ENCODE measurements at places on chromosomes 1 and 21.

DNA sequence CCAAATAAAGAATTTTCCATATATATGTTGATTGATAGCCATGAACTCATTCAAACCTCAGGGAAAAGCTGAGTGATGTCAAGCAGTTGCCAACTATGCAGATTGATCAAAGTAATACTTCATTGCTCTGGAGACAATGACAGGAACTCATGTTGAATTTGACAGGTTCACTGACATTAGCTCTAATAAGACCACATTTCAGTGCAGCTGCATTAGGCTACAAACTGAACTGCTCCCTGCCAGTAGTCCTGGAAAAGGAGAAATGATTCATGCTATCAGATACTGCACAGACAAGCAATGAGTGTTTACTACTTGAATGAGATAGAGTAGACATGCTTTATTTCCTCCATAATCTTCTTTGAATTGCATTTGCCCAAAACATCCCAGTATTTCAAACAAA lies 948.4 kb downstream of the MRPL39 start:
- DNase-seq, result no peak

- DNase-seq, result no peak
These were observed 212.2 kb downstream of the LYPLAL1 start for GRCh38 chr1:219385787-219386427.

DNA sequence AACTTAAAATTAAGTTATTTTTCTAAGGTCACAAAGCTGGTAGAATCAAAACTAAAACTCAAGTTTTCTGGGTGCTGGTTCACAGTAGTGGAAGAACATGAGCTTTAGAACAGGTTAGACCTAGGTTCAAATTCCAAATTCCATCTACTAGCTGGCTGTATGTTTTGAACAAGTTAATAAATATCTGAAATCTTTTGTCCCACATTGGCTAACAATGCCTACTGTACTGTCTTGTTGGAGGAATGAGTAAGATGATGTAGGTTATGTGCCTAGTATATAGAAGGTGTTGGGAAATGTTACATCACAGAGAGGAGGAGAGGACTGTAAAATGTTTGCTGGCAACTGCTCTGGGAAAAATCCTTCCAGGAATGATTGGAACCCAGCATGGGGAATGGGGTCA lies 14.0 kb upstream of the CD247 start:
- no peak for DNase-seq

DNA sequence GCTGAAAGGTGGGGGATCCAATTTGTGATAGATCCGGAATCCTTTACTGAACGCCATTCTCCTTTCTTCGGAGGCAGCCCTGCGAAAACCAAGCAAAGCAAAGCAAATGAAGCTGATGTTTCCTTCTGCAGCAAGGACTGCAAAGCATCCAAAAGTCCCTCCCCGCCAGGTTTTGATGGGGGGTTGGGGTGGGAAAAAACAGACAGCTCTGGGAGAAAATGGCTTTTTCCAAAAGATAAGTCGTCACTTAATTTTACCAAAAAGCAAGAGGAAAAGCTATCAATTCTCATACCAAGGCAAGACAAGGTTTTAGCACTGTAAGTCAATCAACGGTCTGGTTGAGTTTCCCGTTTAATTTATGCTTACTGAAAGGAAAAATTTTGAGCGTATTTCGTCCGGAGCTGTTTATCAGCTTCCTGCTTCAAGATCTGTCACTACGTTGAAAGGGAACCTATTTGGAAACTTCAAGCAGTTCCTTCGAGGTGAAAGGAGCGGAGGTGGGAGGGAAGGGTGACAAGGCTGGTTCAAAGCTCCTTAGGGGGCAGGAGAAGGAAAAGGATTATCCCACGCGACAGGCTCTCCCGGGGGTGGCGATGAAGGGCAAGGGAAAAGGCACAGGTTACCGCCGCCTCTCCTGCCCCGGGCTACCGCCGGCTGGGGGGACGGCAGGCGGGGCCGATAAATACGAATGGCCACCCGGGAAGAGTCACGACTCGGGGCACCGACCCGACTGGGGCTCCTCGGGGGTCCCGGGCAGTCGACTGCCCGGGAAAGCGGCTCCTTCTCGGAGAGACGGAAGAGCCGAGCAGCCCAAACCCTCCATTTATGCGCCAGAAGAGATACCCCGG lies 750 bp downstream of the SYNJ1 start:
- no peak for DNase-seq

- DNase-seq, result no peak
These were observed 17.3 kb upstream of the TIPRL start for GRCh38 chr1:168161459-168161858.

GRCh38 chr1:114828251-114828650 lies 26.4 kb upstream of the SYCP1 start:
- DNase-seq, result no peak

Data from C1 segment of cervical spinal cord (tissue), 14 donors.